Umbilical cord (tissue), 2 donors: ENCODE measurements at places on chromosomes 12 and 14.

DNA sequence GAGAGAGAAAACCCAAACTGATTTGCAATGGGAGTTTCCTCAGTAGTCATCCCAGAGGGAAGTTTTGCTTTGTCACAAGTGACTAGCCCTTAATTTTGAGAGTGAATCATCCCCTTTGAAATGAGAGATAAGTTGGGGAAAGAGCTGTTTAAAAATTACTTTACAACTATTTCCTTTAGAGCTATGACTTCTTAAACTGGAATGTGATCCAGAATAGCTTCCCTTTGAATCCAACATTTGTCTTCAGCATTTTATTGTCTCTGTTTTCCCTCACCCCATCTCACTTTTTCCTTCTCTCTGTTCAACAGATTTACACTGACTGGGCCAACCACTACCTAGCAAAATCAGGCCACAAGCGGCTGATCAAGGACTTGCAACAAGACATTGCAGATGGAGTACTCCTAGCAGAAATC is 109.3 kb downstream of the NAV3 start:
- DNase-seq, result peak; percentile 70

DNA sequence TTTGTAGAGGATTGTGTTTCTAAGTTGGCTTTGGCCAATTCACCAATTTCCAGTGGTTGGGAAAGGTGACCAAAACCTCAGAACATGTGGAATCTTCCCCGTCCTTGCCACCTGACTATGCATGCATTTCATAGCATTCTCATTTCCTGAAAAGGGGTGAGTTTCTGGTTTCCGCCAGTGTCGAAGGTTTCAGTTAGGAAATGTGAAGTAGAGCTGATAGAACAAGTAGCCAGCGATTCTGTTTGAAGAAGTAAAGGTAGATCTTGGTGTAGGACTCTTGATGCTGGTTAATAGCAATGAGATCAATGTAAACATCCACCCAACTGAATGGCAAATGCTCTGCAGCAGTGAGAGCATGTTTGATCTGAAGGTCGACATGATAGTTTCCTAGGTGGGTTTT is 15.9 kb downstream of the SMOC1 start:
- no peak for DNase-seq

DNA sequence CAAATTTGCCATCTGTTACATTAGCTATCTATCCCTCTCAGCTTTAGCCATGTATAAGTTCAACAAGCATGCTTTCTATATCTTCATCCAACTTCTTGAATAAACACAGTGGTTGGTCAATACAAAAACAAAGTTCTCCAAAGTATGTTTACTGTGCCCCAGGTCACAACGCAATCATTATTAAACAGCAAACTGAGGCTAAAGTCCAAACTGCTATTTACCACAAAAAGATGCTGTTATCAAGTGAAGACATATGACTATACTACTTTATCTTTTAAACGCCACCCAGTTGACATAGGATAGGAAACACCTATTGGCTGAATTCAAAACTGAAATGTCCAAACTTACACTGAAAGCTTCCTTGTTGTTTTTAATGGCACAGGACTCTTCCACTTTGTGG is 11.7 kb downstream of the ZCCHC8 start:
- no peak for DNase-seq

- no peak for DNase-seq
Observed at GRCh38 chr12:57530396-57531142, 7.9 kb downstream of the MBD6 start.

DNA sequence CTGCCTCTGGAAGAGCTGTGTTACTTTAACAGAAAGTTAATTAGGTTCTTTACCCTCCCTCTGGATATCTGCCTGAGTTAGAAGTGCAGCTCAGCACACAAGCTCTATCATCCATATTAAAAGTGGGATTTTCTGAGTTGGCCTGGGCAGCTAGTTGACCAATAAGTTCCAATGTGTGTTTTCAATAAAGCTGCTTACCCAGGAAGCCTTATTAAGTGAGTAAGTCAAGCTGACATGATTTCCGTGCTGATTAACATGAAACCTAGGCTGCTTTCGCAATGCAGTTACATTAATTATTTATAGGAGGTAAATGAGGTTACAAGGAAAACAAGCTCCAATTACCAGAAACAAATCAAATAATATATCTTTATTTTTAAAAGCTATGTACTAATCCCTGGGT is 4.8 kb downstream of the NEUROD4 start:
- DNase-seq, result no peak

GRCh38 chr12:51056242-51056641 is 8.1 kb downstream of the LETMD1 start:
- DNase-seq, result no peak

GRCh38 chr14:104116288-104116755 is 22.1 kb upstream of the KIF26A start:
- DNase-seq, result no peak

DNA sequence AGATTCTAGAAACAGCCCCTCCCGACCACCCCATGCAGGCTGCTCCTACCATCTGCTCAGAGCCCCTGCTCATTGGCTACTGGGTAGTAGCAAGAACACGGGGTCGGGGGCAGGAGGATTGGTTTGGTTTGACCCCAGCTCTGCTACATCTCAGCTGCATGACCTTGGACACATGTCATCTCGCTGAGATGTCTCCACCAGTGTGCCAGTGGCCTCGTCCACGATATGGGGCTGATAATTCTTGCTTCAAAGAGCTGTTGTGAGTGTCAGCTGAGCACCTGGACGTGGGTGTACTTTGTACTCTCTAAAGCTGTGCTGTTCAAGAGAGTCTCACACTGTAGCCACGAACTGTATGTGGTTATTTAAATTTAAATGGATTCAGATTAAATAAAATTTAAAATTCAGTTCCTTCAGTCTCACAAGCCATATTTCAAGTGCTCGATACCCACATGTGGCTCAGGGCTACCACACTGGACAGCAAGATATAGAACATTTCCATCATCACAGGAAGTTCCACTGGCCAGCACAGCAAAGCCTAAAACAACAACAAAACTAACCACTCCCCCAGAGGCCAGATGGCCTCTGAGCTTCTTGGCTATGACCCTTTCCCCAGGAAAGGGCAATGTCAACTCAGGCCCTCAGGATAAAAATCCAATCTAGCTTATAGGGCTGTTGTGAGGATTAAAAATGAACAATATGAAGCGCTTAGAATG is 18.6 kb downstream of the LTBP2 start:
- DNase-seq, result no peak

GRCh38 chr12:24803430-24804245 is 145.3 kb downstream of the BCAT1 start:
- no peak for DNase-seq

- no peak for DNase-seq
Observed at GRCh38 chr14:23177181-23177580, 6.3 kb downstream of the SLC7A8 start.

DNA sequence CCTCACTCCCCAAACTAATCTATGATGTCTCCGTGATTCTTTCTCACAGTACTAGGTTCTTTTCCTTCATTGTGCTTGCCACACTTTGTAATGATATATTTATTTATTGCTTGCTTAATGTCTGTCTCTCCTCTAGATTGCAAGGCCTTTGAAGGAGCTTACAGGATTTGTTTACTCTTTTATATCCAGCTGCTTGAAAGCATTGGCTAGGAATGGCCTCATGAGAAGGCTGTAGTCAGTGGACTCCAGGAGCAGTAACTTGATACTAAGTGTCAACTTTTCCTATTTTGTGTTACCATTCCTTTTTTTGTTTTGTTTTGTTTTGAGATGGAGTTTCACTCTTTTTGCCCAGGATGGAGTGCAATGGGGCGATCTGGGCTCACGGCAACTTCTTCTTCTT is 7.3 kb upstream of the FAM234B start:
- DNase-seq, result no peak

- peak; percentile 31 for DNase-seq
Observed at GRCh38 chr14:30179381-30180130, 251.9 kb upstream of the PRKD1 start.

DNA sequence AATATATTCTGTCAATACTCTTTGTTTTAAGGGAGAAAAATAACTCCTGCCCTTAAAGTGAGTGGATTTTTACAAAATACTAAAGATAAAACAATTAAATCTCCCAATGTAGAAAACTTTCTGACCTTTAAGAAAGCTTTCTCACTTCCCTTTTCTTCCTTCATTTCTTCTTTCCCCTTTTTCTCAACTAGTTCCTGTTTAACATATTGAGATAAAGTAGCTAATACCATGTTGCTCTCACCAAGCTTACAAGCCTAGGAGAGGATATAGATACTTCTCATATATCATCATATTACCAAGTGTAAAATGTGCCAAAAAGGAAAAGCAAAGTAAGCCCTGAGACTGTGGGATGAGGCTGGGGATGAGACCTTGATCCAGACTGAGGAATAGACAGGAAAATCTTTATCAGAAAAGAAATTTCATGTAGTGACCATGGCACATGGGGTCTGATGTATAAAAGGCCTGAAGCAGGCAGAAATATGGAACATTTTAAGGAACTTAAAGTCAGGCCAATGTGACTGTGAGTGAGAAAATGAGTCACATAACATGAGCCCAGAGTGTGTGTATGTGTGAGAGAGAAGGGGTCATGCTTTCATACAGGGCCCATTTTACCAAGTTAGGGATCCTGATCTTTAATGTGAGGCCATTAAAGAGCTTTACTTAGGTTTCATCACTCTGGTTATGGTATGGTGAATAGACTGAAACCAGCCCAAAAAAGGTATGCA is 1.6 kb upstream of the RPL10L start:
- peak; percentile 0 for DNase-seq

DNA sequence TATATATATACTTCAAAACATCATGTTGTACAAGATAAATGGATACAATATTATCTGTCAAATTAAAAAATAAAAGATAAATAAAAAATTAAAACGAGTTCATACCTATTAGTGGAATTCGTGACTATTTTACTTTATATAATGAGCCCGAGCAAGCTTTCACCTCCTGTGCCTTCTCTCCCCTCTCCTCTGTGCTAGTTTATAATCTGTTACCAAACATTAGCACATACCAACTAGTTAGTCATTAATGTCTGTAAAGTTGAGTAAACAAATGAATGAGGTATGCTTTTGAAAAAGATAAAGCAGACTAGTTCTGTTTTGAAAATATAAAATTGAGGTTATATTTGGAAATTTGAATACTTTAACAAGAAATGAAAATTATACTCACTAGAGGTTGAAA is 84.0 kb downstream of the LRRC9 start:
- DNase-seq, result no peak

DNA sequence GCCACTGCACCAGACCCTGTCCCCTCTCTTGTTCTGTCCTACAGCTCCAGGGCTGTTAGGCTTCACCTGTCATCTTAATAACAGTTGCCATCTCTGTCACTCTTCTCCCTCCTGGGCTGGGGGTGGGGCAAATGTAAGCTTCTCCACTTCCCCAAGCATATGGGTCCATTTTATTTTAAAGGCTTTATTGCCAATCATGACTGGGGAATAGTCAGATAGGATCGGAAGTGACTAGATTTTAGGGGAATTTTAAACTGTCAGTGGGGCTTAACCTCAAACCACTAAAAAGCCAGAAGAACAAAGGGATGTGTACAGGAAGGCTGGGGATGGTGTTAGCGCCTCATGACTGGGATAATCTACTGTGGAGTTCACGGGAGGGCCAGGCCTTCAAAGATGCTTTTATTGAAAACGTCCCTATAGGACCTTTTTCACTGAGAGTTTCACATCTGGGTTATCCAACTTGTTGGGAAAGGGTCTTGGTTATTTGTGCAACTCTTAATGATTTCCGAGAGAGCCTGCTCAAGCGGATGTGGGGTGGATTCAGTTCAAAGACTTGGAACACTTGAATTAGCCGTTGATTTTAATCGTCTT is 41.6 kb downstream of the CHST11 start:
- no peak for DNase-seq

DNA sequence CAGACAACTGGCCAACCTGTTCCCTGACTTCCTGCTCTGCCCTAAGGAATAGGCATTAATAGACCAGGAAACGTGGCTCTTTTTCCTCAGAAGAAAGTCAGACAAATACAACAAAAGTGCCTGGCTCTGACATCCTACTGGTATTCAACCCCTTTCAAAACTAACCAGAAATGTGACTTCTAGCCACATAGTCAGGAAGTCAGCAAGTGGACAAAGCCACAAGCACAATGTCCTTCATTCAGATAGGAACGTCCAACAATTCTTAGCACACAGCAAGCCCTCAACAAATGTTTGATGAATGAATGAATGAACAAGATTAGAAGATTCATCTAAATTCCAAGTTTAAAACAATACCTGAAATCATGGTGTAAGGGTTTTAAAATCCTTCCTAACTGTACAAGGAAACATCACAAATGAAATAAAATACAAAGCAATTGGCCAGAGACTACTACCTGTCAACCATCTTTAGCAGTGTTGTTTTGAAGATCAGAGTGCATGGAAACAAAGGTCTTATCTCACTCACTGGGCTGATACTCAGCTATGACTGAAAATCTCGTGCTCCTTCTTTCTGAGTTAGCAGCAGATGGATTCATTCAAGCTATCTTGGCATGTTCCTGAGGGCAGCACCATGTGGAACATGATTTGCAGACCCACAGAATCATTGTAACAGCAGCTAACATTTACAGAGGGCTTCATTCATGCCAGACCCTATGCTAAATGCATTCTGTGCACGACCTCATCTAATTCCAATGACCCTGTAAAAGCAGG is 16.5 kb downstream of the APPL2 start:
- no peak for DNase-seq

GRCh38 chr12:51465491-51465890 is 40.9 kb downstream of the SLC4A8 start:
- no peak for DNase-seq

DNA sequence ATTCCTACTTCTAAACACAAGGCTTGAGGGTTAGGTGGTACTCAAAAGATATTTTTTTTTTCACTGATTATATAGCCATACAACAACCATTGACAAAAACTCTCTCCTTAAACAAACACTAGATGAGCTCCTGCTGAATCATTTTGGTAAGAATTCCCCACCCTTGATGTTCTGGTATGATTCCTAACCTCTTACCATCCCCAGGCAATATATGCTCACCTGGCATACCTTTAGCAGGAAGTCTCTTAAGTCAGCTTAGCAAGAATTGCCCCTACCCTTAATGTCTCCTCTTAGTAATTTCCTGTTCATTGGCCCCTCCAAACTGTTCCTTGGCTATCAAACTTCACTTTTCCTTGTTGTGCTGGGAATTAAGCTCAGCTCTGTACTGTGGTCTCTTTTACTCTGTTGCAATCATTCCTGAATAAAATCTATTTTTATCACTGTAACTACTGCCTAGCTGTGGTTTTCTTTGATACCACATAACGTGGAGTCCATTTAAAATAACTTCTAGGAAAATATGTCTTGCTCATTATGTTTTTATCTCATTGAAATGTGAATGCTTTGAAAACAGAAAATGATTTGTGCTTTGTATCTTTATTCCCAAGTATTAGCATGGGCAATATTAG is 712.6 kb downstream of the SLC16A7 start:
- peak; percentile 7 for DNase-seq

DNA sequence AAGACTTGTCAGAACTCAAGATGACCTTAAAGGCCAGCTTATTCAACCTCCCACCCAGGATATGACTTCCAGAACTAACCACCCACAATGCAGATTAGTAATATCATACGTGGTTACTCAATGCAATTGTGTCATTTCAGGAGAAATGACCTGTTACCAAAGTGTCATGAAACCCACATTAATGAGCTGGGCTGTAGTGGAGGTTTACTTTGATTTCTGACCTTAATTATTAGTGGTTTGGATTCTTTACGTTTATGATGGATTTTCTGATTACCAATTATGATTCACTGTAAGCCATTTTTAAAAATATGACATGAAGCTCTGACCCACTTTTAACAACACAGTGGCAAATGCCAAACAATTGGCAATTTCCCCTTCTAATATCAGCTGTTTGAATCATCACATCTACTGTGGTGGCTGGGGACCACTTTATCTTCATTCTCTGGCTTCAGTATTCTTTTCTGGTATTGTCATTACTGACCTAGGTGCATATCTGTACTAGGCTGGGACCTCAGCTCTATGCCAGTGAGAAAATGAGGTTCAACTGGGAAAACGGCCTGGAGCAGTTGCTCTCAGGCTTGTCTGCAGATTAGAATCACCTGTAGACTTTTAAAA is 223.3 kb downstream of the RGS6 start:
- DNase-seq, result no peak
